Skeletal muscle cell (primary cell): ENCODE measurements at places on chromosomes 6 and 20.

DNA sequence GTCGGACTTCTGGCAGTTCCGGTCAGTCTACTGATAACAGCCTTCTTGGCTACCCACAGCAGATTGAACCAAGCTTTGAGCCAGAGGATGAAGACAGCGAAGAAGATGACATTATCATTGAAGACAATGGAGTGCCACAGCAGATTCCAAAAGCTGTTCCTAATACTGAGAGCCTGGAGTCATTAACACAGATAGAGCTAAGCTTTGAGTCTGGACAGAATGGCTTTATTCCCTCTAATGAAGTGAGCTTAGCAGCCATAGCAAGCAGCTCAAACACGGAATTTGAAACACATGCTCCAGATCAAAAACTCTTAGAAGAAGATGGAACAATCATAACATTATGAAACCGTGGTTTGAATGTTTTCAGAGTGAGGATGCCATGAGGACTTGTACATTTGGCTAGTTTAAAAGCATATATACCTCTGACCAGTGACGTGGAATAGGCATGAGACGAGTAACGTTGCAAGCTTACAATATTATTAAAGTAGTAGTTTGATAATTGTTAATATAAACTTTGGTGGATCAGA, 18.8 kb downstream of the PARD6B start:
- no peak for DNase-seq

- DNase-seq, result no peak
Observed at GRCh38 chr6:29834564-29835436, 7.2 kb downstream of the HLA-G start.

- DNase-seq, result no peak
Observed at GRCh38 chr6:56691814-56692213, 49.1 kb upstream of the DST start.

GRCh38 chr6:74283532-74283931, 587.5 kb downstream of the CD109 start:
- no peak for DNase-seq

- peak; percentile 5 for DNase-seq
Observed at GRCh38 chr6:150142097-150142669, 661 bp upstream of the PPP1R14C start.

GRCh38 chr6:35454391-35455110, 2.4 kb downstream of the FANCE start:
- no peak for DNase-seq

DNA sequence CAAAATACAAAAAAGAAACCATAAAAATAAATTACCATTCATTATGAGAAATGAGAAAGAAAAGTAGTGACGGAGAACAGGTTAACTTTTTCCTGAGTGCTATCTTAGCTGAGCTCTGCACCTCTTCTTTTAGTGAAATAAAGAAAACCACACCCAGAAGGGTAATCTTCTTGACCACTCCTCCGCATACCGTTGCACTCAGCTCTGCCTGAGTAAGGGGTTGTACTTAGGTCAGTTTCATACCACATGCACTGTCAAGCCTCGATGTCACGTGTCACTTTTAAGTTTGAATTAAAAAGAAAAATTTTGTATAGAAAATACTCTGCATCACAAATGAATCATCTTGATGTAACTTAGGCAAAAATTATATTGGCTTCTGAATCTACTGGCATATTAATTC, 2.8 kb downstream of the EZR start:
- no peak for DNase-seq

DNA sequence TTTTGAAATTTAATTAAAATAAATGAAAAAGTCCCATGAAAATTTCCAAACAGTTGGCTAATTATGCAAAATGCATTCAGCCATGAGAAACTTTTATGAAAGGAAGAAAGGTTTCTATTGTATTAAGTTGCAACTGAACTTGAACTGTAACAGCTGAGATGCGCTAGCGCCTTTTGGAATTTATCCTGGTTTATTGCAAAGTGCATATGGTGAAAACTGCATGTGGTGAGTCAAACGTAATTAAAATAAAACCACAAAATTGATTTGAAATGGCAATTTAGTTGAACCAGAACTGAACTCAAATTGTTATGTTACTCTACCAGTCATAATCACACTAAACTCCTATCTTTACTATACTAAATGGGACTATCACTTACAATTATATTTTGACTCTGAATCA, 46.4 kb upstream of the COL21A1 start:
- DNase-seq, result no peak

DNA sequence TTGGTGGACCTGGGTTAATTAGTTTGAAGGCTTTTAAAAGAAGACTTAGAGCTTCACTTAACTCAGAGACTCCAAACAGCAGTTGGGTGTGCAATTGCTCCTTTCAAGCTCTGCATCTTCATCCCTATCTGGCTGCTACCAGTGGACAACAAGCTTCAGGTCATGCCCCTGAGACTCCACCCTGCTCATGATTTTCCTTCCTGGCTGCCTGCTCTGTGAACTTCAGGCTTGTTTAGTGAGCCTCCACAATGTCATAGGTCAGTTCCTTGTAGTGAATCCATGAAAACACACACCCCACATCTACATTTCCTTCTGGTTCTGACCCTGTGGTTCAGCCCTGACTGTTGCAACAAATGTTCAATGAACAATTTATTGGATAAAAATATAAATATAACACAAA, 61.1 kb upstream of the MARCKS start:
- no peak for DNase-seq

GRCh38 chr6:15485936-15486335, 176.9 kb downstream of the DTNBP1 start:
- no peak for DNase-seq

GRCh38 chr20:57818418-57819181, 108.8 kb upstream of the PMEPA1 start:
- DNase-seq, result no peak

DNA sequence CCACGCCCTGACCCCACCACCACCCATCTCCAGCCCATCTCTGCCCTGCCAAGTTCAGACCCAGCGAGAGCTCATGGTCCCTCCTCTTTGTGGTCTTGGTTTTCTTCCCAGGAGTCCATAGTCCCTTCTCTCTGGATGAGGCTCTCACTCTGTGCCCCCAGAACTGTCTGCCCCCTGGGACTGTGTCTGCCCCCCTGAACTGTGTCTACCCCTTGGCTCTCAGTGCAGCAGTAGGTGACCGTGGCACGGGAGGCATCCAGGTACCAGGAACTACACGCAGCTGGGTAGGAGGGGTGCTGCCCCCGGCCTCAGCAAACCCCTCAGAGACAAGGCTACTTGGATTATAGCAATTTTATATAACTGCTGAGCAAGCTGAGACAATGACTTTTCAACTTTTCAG, 23.6 kb downstream of the PRR18 start:
- DNase-seq, result no peak

DNA sequence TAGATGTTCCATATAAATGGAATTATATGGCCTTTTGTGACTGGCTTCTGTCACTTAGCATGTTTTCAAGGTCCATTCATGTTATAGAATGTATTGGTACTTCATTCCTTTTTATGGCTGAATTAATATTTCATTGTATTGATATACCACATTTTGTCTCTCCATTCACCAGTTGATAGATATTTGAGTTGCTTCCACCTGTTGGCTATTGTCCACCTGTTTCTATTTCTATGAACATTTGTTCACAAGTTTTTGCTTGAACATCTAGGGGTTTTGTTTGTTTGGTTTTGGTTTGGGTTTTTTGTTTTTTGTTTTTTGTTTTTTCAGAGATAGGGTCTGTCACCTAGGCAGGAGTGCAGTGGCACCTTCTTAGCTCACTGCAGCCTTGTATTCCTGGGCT, 23.2 kb downstream of the WFDC3 start:
- DNase-seq, result no peak

DNA sequence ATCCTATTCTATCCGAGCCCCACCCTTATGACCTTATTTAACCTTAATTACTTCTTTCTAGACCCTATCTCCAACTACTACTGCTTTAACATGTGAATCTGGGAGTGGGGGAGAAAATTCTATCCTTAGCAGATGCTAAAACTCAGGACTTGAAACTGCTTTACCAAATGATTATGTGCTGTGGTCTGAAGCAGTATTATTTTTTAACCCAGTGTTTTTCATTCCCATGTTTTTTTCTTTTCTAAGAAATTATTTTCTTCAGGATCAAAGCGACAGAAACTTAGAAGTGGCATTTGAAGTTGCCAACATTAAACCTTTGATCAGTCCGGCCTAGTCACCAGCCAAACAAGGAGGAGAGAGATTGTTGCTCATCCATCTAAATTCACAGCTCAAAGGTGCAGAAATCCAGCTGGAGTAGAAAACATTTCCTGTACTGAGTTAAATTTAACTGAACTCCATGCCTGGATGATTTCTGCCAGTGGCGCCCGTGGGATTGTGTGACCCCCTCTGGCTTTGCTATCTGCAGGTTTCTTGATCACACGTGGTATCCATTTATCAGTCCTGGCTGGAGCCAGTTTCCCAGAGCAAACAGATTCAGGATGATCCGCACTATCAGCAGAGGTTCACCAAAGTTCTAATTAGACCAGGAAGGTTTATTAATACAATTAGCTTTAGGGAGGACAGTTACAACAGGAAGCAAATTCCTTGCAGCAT, 300.5 kb downstream of the PLCB1 start:
- no peak for DNase-seq

DNA sequence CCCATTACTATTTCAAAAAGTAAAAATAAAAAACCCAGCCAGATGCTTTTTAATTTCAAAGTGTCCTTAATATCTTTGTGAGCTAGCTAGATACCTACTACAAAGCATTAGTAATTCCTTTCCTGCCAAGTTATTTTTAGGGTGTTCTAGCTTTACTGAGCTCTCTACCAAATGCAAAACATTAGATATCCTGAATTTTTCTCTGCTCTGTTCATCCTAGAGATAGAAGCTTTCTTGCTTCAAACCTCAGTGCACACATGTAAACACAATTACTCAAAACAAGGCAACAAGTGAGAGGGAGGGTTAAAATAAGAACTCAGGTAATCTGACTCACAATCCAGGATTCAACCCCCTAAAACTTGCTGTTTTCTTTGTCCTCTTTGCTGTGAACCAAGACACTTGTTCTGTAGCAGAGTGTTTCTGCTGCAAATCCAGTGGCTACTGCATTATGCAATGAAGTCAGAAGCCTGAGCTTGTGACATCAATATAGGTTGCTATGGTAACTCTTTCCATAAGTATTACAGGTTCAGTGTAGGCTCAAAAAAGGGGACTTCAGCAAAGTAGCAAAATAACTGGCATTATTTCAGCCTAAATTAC, 72.6 kb upstream of the STXBP5 start:
- no peak for DNase-seq

GRCh38 chr6:169751242-169752073, at the start of the genes DYNLT2 and ERMARD:
DYNLT2 (minus strand) TSS chr6:169751572; CDS start chr6:169751458, 114 bp downstream.
ERMARD (plus strand) TSS chr6:169751622; CDS start chr6:169751658, 36 bp downstream.
- peak; percentile 78 for DNase-seq

DNA sequence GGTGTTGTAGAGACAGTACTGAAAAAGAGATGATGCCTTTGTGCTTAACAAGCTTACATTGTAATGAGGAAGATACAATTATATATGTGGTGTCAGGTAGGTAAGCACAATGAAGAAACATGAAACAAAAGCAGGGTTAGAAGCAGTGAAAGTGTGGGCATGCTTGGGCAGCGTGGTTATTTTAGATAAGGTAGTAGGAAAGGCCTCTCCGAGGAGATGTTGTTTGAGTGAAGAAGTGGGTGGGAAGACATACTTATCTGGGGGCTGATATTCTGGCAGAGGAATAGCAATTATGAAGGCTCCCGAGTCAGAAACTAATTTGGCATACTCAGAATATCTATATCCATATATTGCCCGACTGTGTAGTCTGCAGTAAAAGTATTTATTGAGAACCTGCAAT, 4.7 kb downstream of the CDKAL1 start:
- DNase-seq, result no peak

- no peak for DNase-seq
Observed at GRCh38 chr20:55650657-55651360, 354.5 kb downstream of the CBLN4 start.

- peak; percentile 71 for DNase-seq
Observed at GRCh38 chr20:48787861-48788375, 39.9 kb downstream of the PREX1 start.

GRCh38 chr6:53369876-53370515, 21.2 kb upstream of the ELOVL5 start:
- DNase-seq, result no peak

GRCh38 chr6:84871925-84872324, 107.5 kb upstream of the TBX18 start:
- DNase-seq, result no peak

- no peak for DNase-seq
Observed at GRCh38 chr6:3898265-3898994, 49.3 kb downstream of the FAM50B start.

DNA sequence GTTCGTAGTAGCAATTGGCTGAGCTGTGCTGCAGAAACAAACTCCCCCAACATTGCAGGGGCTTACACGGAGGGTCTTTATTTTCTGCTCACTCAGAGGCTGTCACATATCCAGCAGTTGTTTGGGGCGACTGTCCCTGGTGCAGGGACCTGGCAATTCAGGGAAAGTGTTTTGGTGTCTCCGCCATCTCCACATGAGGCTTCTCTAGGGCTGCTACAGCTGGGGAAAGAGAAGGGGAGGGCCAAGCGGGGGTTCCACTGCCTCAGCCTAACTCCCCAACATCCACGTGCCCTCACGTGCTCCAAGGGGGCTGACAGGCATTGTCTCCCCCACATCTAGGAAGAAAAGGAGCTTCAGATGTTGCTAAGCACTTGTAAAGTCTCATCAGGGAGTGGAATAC, 61.3 kb upstream of the NXT1 start:
- DNase-seq, result no peak

DNA sequence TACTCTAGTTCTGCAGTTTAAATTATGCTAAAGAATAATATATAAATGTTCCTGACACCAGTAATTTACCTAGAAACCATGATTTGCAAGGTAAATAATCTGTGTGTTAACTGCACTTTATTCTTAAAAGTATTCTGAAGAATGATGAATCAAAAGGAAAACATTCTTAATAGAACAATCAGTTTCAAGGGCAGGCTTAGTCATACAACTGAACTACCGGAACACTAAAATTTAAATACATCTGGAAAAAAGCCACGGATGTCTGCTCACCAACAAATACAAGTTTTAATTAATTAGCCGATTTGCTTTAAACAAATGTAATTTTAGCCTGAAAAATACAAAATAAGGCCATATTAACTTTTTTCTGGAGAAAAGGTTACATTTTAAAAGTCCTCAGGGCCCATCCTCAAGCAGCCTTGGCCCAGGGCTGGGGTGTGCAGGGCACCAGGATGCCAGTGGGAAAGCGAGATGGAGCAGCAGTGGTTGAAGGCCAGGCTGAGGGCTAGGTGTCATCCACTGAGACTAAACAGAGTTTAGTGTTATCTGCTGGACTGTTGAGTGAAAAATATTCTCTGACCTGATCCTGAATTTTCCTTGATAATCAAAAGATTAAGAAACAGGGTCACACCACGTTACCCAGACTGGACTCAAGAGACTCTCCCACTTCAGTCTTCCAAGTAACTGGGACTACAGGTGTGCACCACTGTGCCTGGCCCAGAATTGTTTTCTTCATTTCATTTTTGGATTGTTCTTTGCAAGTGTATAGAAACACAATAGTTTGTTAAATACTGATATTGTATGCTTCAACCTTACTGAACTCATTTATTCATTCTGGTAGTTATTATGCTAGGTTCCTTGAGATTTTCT, 88.2 kb upstream of the DST start:
- no peak for DNase-seq
